Right hindlimb (tissue), 1 donor: ENCODE measurements at places on chromosomes 6 and 20.

- DNase-seq = no peak
Observed at GRCh38 chr6:107173779-107174178, 58.5 kb upstream of the BEND3 start.

GRCh38 chr20:669573-669972 is 6.0 kb downstream of the SCRT2 start:
- no peak for DNase-seq

- DNase-seq = no peak
Observed at GRCh38 chr6:4282926-4283325, 147.6 kb upstream of the ECI2 start.

GRCh38 chr20:58842276-58842675 is 8.4 kb downstream of the GNAS-AS1 start:
- no peak for DNase-seq

DNA sequence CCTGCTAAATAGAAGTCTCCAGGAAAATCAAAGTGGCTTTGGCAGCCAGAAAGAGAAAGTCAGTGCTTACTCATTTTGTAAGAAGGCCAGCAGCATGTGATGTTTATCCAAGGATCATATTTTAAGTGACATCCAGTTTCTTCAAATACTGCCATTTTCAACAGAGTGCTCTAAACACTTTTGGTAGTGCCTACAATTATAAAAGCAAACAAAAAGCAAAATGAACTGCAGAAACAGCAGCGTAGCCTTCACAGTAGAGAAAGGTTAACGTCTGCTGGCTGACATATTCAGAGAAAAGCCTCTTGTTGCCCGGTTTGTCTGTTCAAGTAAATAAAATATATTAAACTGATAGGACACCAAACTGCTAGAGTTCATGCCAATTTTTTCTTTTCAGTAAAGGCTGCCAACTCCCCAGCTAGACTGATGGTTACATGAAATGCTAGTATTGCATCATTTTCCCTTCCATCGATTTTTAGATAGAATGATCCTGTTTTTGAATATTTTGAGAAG is 705.7 kb upstream of the SLC35B3 start:
- DNase-seq = no peak

GRCh38 chr6:89242574-89243330 is 25.6 kb upstream of the GABRR1 start:
- DNase-seq = peak; percentile 37

DNA sequence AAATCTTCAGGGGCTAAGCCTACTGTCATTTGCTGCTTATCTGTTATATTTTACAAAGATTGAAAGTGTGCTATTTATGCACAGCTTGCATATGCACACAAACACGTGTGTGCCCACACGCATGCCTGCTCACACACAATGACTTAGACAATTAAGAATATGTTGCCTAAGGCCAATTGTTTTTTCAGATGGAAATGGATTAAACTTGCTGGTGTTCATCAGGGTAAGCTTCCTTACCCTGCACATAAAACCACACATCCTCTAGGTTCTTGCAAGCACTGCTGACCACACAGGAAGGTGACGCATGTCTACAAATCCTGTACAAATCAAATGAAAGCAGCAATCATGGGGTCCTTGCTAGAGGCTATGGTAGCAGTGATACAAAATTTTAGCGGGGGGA is 58.4 kb downstream of the GJA10 start:
- DNase-seq = no peak

GRCh38 chr6:116144605-116145004 is 18.7 kb upstream of the COL10A1 start:
- no peak for DNase-seq

- DNase-seq = no peak
Observed at GRCh38 chr6:135212935-135213334, 31.8 kb downstream of the MYB start.

- DNase-seq = no peak
Observed at GRCh38 chr6:119965900-119966299, 616.3 kb upstream of the MAN1A1 start.

- DNase-seq = peak; percentile 76
Observed at GRCh38 chr6:4358414-4359107, 223.2 kb upstream of the ECI2 start.

- DNase-seq = no peak
Observed at GRCh38 chr20:11849976-11850670, 67.6 kb upstream of the BTBD3 start.

DNA sequence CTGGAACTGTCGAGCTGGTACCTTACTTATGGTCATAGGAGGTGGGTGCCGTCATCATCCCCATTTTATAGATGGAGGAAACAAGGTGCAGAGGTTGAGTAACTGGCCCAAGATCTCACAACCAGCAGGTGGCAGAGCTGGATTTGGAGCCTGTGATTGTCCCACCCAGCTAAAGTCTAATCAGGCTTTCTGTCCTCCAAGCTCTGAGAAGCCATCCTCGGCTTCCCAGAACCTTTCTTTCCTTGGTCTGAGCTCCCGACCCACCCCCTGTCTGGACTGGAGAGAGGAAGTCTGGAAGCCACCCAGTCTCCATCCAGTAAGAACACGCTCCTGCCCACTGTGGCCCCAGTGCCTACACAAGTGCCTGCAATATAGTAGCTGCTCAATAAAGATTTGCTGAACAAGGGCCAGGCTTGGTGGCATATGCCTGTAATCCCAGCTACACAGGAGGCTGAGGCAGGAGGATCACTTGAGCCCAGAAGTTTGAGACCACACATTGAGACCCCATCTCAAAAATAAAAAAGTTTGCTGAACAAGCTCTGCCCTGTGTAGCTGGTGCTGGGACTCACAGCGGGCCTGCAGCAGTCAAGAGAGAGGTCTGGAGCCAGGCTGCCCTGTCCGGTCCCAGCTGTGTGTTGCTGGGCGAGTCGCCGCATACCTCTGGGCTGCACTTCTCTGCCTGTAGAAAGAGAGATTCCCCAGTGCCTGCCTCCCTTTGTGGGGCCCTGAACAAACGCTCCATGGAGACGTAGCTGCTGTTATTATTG is 32.5 kb upstream of the DLGAP4 start:
- no peak for DNase-seq

DNA sequence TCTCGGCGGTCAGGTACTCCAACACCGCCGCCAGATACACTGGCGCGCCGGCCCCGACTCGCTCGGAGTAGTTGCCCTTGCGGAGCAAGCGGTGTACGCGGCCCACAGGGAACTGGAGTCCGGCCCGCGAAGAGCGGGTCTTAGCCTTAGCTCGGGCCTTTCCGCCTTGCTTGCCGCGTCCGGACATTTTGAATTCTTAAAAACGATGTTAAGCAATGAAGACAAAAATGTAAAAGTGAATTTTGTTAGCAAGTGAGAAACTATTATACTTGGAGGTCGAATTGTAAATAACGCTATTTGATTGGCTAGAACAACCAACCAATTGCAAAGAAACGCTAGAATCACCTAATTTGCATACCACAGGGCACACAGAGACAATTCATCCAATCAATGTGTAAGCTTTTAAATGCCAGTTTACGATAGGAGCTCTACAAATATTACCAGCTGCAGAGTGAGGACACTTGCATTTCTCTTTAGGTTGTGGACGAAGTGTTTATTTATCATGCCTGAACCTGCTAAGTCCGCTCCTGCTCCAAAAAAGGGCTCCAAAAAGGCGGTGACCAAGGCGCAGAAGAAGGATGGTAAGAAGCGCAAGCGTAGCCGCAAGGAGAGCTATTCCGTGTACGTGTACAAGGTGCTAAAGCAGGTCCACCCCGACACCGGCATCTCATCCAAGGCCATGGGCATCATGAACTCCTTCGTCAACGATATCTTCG is 112.0 kb downstream of the HFE start:
- peak; percentile 80 for DNase-seq

GRCh38 chr6:164078532-164079274 is 664.2 kb downstream of the QKI start:
- no peak for DNase-seq

- DNase-seq = no peak
Observed at GRCh38 chr6:108350528-108350927, 55.7 kb downstream of the AFG1L start.

DNA sequence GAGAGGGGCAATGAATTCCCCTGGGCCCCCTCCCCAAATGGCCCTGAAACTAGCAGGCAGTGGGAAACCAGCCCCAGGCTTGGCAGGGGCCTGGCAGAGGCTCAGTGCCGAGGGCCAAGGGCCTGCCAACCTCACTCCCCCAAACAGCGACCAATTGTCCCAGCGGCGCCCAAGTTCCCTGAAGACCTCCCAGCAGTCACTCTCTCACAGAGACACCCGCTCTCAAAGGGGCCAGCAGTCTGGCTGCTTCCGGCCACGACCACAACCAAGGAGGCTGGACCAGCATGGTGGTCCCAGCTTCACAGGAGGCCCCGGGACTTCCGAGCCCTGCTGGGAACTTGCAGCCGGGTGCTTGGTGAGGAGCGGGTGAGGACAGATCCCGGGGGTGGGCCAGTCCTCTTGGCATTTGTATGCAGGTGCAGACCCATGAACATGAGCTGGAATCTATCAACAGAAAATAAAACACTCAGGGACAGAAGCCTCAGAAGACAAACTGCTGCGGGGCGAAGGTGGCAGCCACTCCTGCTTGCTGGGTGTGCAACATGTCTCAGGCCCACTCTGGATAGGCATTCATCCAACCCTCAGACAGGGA is 17.5 kb upstream of the SIRPA start:
- no peak for DNase-seq

DNA sequence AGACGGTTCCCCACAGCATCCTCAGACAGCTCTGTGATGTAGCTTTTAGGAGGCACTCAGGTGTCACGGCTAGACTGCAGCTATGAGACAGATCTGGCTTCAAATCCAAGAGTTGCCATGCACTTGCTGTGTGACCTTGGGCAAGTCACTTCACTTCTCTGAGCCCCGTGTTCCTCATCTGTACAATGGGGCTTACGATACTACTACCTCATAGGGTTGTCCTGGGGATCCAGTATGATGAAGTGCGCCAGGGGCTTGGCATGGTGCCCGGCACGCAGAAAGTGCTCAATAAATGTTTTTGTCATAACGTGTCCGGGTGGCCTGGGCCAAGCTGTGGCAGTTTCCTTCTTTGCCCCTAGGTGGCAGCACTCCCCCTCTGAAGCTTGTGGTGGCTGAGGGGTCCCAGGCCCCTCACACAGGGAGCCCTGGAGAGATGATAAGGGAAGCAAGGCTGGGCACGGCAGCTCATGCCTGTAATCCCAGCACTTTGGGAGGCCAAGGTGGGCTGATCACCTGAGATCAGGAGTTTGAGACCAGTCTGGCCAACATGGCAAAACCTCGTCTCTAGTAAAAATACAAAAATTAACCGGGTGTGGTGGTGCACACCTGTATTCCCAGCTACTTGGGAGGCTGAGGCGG is 19.1 kb upstream of the CHMP4B start:
- DNase-seq = no peak

GRCh38 chr6:74939151-74939708 is 266.6 kb downstream of the COL12A1 start:
- no peak for DNase-seq

DNA sequence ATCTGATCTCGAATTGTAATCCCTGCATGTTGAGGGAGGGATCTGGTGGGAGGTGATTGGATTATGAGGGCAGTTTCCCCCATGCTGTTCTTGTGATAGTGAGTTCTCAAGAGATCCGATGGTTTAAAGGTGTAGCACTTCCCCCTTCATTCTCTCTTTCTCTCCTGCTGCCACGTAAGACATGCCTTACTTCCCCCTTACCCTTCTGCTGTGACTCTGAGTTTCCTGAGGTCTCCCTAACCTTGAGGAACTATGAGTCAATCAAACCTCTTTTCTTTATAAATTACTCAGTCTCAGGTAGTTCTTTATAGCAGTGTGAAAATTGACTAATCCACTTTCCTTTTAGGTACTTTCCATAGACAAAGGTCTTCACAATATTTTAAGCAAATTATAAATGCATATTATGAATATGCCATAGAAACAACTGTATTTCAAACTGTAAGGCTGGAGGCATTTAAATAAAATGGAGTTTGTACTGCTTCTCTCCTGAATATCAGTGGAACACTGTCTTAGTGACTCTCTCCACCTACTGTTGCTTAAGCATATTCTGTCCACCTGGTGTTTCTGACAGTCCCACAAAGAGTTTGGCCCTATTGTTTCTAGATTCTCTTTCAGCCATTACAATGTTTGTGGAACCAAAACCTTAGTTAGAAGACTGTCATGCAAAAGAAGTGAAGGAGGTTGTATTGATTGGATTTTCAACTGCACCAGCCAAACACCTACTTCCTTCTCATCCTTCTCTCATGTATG is 24.3 kb upstream of the IL17A start:
- no peak for DNase-seq

DNA sequence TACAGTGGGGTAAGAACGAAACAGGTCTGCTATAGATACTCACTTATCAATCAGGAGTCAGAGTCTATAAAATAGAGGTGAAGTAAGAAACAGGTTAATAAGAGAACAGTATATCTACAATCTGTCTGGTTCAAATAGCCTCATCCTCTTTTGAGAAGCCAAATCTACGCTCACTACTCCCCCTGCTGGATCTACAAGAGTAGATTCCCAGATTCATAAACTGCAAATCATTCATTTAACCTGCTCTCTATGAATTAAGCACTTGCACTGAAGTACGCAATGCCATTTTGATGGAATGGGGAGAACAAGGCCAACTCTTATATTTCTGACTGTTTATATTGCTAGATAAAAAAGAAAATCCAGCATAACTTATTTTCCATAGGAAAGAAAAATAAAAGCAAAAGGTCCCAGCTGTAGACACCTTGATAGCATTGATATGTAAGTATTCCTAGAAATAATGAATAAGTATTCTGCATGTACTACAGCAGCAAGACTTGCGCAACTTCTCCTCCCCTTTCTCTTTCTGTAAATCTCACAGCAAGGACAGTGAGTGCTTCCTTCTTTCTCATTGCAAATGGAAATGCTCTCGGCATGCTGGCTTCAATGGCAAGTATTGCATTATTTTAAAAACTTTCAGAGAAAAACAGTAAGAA is 92.3 kb downstream of the RFX6 start:
- DNase-seq = no peak

GRCh38 chr6:45044510-45045252 is 283.4 kb upstream of the RUNX2 start:
- no peak for DNase-seq

GRCh38 chr6:163545370-163545769 is 130.9 kb downstream of the QKI start:
- no peak for DNase-seq

GRCh38 chr6:150486048-150486447 is 113.6 kb upstream of the PLEKHG1 start:
- no peak for DNase-seq
